ENCODE measurements at places on chromosomes 4 and X. TPM values are rescaled to one million over a fixed set of nuclear protein-coding genes. Genes with fewer than 3 reads are reported as not detected.

The GPAT3 gene
- 1.0 TPM for total RNA-seq

The NIPAL1 gene
- 1.1 TPM for total RNA-seq

- H3K36me3 ChIP-seq: no peaks in the 10 kb centered on the region
- DNase-seq: no peak
- H3K27ac ChIP-seq: no peak overlapping the region
- H3K4me3 ChIP-seq: no peak overlapping the region
- H3K4me1 ChIP-seq: no peaks in the 10 kb centered on the region
Measured at GRCh38 chrX:7412840-7413239, 264.9 kb upstream of the PUDP start.

- no peak overlapping the region for H3K4me3 ChIP-seq
- DNase-seq: no peak
- H3K27me3 ChIP-seq: no peaks in the 10 kb centered on the region
- no peaks in the 10 kb centered on the region for H3K36me3 ChIP-seq
- no peak overlapping the region for H3K27ac ChIP-seq
- H3K4me1 ChIP-seq: no peaks in the 10 kb centered on the region
Measured at GRCh38 chr4:173680278-173680677, 150.2 kb upstream of the HAND2 start.

The MGARP gene
- not detected for total RNA-seq

All from B cell (primary cell).